NCI-H526 (cell line): ENCODE measurements at places on chromosomes 1 and 21.

- DNase-seq = no peak
Observed at GRCh38 chr21:41112740-41113692, 54.9 kb upstream of the BACE2 start.

DNA sequence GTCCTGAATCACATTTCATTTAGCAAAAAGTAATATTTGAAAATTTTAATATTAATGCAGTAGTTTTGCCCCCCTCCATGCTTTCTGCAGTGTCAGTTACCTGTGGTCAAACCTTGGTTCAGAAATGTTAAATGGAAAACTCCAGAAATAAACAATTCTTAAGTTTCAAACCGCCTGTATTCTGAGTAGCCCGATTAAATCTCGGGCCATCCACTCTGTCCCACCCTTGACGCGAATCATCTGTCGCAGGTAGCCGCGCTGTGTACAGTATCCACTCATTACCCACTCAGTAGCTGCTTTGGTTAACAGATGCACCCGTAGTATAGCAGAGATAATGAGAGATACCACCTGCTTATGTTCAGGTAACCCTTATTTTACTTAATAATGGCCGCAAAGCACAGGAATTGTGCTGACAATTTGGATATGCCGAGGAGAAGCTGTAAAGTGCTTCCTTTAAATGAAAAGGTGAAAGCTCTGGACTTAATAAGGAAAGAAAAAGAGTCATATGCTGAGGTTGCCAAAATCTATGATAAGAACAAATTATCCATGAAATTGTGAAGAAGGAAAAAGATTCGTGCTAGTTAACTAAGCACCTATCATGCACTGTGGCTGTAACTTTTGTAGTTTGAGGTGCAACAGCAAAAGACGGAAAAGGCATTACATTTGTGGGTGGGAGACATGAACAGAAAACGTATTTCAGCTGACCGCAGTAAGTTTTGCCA, 889 bp upstream of the SCYL3 start:
- DNase-seq = peak; percentile 73

DNA sequence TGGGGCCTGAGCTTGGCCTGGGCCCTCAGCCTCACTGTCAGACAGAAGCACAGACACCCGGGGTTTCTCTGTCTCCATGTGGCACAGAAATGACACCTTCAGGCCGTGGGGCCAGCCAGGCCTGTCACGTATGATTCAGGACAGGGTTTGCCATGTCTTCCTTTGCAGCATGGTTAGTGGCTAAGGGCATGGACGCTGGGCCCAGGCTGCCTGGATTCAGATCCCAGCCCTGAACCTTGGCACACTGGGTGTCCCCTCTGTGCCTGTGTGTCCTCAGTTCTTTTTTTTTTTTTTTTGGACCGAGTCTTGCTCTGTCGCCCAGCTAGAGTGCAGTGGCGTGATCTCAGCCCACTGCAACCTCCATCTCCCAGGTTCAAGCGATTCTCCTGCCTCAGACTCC, 73.6 kb downstream of the SPSB1 start:
- DNase-seq = no peak

- no peak for DNase-seq
Observed at GRCh38 chr1:229186373-229187056, 84.4 kb upstream of the RAB4A start.

GRCh38 chr21:36735724-36736320, 36.9 kb downstream of the SIM2 start:
- no peak for DNase-seq

DNA sequence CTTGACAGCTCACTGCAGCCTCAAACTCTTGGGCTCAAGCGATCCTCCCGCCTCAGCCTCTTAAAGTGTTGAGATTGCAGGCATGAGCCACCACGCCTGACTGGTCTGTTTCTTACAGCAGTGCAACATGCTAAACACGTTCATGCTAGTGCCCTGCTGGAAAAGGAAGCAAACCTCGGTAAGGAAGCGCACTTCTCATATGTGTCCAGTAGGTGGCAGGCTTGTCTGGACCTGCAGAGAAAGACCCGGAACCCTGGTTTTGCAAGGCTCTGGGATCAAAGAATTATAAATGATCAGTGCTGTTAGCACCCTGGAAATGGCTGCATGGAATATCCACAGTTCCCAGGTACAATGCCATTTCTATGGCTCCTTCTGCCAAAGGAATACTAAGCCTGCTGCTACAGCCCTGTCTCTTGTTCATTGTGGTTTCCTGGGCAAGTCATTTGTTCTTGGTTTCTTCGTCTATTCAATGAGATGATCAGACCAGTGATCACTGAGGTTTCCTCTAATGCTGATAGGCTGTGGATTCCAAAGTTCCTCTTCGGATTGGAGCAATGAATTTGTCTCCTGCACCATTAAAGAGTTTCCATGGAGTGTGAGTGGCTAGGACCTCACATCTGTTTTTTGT, 15.9 kb downstream of the RNU5D-1 start:
- peak; percentile 94 for DNase-seq

DNA sequence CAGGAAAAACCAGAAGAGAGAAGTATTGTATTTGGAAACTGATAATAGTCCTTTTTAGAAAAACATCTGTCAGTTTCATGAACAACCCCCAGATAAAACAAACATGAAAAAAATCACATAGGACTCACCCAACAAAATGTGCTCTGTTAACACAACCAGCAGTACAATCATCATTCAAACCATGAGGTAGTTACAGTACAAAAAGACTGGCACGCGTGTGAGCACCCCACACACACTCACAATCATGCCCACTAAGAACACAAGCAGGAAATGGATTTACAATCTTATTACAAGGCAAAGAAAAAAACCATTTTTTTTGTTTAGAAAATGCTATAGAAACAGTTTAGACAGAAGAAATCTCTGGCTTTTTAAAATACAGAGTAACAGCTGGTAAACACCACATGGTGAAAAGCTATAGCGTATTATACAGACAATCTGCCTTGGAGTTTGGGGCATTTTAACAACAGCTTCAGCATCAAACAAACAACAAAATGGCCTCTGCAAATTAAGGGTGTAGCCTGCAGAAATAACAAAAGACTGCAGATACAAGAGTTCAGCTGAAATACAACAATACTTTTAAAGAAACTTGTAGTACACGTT, 180.0 kb downstream of the CDC7 start:
- no peak for DNase-seq

- DNase-seq = no peak
Observed at GRCh38 chr1:6666696-6667095, 34.9 kb downstream of the DNAJC11 start.

- DNase-seq = no peak
Observed at GRCh38 chr1:43354936-43355335, 3.8 kb upstream of the CDC20 start.

DNA sequence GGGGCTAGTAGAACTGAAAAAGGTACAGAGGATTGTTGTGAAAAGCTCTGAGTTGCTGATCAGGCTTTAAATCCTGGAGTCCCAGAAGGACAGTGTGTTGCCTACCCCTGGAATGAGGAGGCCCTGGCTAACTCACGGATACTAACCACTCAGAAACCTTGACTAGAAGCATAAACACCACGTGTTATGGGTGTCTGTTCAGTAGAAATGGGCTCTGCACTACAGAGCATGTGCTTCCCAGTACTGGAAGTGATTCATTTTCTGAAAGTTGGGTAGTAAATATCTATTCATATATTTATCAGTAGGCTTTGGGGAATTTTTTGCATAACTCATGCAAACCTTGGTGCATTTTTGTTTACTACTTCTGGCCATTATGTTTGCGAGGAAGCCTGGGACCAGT, 15.1 kb upstream of the CLCA1 start:
- no peak for DNase-seq

DNA sequence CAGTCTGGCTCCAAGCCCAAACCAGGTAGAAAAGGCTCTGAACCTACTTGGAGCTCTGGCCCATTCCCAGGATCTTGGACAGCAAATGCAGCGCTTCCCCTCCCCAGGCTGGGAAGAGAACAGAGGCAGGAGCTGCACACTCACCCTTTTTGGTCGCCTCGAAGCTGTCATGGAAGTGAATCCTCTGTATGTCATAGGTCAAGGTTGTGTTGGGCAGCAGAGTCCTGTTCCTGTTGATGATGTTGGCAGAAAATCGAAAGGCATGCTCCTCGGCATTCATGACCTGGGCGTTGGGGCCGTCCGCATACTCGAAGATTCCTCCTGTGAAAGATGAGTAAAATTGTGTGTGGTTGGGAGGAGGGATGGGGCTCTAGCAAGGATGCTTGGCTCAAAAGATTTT, 143.5 kb downstream of the GRIK3 start:
- DNase-seq = no peak

GRCh38 chr1:240312872-240313271, 221.2 kb downstream of the FMN2 start:
- DNase-seq = no peak

GRCh38 chr1:156367383-156368156, 1.4 kb upstream of the RHBG start:
- DNase-seq = no peak

DNA sequence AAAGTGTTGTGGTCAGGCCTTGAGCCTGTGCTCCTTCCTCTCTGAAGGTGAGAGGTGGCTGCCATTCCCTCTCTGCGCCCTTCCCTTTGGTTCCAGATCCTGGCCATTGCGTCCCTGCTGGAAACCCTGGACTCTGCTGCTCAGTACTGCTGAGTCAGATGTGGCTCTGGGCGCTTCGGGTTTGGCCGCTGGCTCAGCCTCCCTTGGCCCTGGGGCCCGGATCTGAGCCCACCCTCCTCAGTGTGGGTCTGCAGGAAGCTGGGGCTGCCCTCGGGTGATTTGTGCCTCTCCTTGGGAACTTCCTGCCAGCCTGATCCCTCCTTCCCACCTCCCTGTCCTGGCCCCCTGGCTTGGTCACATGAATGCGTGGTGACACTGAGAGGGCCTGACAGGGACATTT, 32.2 kb downstream of the QSOX1 start:
- DNase-seq = no peak

GRCh38 chr1:222171005-222171404, 376.9 kb downstream of the HHIPL2 start:
- DNase-seq = peak; percentile 48

DNA sequence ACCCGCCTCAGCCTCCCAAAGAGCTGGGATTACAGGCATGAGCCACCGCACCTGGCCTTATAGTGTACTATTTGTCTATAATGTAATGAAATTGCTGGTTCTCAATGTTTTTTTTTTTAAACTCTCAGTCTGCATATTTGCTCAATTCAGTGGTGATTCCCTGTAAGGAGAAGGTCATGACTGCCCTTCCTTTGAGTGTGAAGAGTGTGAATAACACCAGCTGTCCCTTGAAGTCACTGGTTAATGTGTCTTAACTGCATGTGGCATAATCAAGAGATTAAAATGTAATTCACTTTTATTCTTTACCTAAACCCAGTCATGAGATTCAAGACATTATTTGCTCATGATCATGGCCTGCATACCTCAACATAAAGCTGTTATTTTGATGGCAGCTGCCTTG, 30.5 kb downstream of the MTF2 start:
- no peak for DNase-seq

- no peak for DNase-seq
Observed at GRCh38 chr1:160981584-160982411, 27.2 kb upstream of the ITLN2 start.

GRCh38 chr1:95509989-95510388, 276.0 kb downstream of the RWDD3 start:
- no peak for DNase-seq

DNA sequence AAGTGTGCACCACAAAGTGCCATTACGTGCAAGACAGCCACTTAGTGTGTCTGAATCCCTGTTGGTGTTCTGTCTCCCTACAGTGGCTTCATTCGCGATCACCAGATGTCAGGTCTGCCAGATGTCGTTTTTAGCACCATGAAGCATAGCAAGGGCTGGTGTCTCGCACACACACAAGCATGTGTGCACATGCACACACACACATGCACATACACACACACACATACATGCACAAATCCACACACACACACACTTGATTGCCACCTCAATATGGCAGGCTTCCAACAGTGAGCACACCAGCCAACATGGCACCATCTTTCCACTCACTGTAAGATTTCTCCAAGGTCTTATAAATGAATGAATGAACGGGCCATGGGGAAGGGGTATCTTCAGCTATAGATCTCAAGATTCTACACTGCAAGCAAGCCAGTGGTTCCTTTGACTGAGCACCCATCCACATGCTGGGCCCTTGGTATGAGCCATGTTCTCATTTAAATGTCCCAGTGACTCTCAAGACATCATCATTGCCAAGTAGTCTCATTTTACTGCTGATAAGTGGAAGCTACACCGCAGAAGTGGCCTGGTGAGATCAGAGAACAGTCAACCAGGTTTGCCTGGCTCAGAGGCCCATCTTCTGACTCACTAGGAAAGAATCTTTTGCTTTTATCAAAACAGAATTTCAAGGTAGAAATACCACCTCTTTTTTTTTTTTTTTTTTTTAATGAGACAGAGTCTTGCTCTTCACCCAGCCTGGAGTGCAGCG, 84.9 kb downstream of the SIM2 start:
- no peak for DNase-seq

- peak; percentile 33 for DNase-seq
Observed at GRCh38 chr1:9004700-9005394, 21.4 kb downstream of the SLC2A7 start.

- no peak for DNase-seq
Observed at GRCh38 chr21:41926117-41926806, 27.6 kb downstream of the C2CD2 start.

DNA sequence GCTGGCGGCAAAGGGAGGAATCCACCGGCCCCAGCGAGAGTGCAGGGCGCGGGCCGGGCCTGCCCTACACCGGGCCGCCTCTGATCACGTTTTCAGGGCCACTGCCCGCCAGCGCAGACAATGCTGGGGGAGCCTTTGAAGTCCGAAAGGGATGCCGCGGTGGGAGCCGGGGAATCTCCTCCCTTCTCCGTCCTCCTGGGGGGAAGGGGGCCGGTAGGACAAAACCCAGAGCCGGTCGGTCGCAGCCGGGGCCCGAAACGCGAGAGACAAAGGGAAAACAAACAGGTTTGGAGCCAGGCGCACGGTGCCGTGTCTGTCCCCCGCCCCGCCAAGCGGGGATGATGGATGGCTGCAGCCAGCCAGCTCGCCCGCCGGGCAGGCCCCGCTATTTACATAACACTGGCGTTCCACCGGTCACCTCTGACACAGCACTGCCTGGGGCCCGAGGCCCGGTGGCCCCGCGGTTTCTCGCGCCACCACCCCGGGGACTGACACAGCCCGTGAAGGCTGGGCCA, 92.0 kb downstream of the CASZ1 start:
- DNase-seq = no peak

GRCh38 chr1:94683886-94684285, 136.3 kb upstream of the SLC44A3 start:
- no peak for DNase-seq

GRCh38 chr1:206587904-206588303, 24.4 kb downstream of the EIF2D start:
- no peak for DNase-seq

- DNase-seq = no peak
Observed at GRCh38 chr1:84722794-84723193, 32.5 kb upstream of the SSX2IP start.

- DNase-seq = peak; percentile 71
Observed at GRCh38 chr1:202135221-202135721, 9.3 kb downstream of the ARL8A start.

- no peak for DNase-seq
Observed at GRCh38 chr1:12387641-12388040, 157.8 kb downstream of the VPS13D start.

DNA sequence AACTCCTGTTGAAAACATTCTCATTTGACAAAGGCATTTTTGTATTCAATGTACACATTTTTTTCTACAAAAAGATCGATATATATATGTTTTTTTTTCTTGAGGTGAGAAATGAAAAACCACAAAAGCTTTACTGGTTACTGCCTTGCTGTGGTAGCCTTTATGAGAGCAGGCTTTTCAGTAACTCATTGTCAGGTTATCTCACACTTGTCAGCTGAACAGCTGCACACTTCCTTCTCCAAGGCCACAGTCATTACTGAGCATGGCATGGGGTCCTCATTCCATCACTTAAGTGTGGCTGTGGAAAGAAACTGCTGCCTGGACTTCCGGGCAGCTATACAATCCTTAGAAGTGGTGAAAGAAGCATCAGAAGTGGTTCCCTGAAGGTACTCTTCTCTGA, 169.3 kb upstream of the ZP4 start:
- no peak for DNase-seq
